ENCODE measurements at places on chromosomes 5 and 9.
A peak's percentile ranks its signal among the peaks of the same experiment; 100 is the strongest.

DNA sequence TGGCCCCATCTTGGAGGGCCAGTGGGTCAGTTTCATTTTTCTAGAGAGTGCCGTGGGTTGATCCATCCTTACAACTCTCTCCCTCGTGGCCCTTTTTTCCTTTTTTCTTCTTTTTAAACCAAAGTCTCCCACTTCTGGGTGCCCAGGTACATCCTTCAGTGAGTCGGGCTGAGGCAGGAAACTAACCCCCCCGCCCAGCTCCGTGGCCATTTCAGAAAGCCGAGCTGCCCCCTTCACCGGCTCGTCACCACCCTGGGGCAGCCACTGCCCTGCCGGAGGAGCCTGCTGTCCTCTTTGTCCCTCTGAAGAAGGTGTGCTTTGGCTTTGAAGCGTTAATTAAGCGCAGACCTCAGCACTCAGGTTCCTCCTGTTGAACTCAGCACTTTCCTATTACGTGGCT is 5.2 kb downstream of the CFAP77 start:
- no peak for DNase-seq

GRCh38 chr5:142586552-142586951 is 99.3 kb downstream of the FGF1 start:
- no peak for DNase-seq

DNA sequence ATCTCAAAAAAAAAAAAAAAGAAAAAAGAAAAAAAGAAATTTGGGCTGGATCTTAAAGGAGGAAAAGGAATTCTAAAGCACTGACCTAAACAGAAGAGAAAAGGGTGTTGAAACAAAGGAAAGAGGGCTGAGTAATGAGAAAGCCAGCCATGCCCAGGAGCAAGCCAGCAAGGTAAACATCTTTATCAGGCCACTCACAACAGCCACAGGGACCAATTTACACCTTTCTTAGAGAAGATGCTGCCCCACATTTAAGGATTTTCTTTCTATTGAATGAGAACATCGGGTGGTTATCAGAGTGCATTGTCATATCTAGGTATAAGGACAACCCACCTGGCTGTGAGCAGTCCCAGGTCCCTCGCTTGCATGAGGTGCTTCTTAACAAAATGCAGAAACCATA is 16.6 kb downstream of the LHFPL2 start:
- no peak for DNase-seq

DNA sequence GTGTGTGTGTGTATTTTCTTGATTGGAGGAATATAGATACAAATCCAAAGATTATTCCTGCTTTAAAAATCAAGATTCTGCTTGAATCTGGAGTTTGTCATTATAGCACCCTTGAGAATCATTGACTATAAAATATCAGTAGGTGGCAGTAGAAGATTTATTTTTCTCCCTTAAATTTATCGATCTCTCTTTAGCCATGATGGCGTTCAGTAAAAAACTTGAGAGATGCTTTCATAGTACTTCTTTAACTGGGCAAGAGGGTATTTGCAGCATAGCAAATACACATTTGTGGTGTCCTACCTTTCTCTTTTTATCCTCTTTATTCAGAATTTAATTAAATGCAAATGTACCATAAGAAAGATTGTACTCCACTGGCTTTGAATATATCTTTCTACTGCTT is 307.7 kb downstream of the ADGRV1 start:
- DNase-seq, result peak; percentile 8

GRCh38 chr9:129809346-129809745 is 6.4 kb downstream of the TOR1B start:
- no peak for DNase-seq

- no peak for DNase-seq
Observed at GRCh38 chr5:98231089-98231488, 542.4 kb upstream of the RGMB start.

DNA sequence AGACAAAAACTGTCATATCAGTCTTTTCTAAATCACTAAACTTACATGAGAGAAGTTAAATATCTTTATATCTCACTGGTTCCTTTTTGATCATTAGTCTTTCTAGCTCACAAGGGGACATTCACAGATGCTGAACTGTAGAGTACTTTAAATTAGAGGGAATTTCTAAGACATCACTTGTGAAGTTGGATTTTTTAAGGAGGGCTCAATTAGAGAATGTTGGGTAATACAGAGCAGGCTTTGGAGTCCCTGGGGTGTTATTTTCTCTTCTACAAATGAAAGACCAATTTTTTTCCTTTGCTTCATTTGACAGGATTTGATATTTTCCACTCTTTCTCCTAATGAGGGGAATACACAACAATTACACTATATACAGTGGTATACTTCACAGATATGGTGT is 48.6 kb upstream of the SPDL1 start:
- DNase-seq, result no peak

- no peak for DNase-seq
Observed at GRCh38 chr5:132227485-132228240, at the start of gene P4HA2. Gene P4HA2, minus strand, starts transcription at chr5:132227853. Its CDS starts 9,227 bp downstream, at chr5:132218626.

GRCh38 chr5:156230887-156231286 is 96.1 kb upstream of the SGCD start:
- no peak for DNase-seq

DNA sequence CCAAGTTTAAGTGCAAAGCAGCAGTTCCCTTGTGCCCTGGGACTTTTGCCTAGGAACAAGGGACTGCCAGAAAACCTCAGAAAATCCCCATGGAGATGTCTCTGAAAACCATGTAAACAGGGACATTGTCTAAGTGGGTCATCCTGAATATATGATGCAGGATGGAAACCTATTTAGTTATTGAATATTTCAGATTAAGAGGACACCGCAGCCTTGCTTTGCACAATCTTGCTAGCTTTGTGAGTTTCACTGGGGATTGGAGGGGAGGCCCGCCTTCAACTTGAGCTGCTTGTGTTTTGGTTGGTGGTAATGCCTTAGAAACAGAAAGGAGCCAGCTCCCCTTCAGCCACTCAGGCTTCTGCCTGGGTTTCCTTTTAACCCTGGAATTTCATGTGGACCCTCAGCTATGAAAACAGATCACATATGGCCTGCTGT is 112.8 kb downstream of the C9orf152 start:
- DNase-seq, result no peak

GRCh38 chr9:12696931-12697622 is 3.9 kb downstream of the TYRP1 start:
- no peak for DNase-seq

DNA sequence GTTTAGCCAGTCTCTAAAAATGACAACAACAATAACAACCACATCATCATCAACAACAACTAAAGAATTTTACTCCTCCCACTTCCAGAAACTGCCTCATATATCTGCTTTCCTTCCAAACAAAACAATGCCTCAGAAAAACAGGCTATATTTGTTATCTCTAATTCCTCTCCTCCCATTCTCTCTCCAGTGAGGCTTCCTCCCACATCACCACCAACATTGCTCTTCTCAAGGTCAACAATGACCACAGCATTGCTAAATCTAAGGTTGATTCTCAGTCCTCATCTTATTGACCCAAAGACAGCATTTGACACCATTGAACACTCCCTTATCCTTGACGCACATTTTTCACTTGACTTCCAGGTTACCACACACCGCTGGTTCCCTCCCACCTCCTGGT is 38.1 kb upstream of the PRUNE2 start:
- DNase-seq, result no peak

DNA sequence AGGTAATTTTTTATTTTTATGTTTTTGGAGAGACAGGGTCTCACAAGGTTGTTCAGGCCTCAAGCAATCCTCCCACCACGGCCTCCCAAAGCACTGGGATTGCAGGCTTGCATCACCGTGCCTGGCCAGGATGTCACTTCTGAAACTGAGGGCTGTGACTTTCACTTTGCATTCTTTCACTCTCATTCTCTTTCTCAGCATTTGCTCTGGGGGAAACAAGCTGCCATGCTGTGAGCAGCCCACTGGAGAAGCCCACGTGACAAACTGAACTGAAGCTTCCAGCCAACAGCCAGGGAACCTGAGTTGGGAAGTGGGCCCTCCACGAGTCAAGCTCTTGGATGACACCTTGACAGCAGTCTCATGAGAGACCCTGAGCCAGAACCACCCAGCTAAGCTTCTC is 109.4 kb downstream of the C5orf15 start:
- no peak for DNase-seq

GRCh38 chr5:157216391-157217142 is 35.9 kb downstream of the ITK start:
- no peak for DNase-seq
